Non-pigmented ciliary epithelial cell (primary cell): ENCODE measurements at places on chromosomes 11 and 22.

DNA sequence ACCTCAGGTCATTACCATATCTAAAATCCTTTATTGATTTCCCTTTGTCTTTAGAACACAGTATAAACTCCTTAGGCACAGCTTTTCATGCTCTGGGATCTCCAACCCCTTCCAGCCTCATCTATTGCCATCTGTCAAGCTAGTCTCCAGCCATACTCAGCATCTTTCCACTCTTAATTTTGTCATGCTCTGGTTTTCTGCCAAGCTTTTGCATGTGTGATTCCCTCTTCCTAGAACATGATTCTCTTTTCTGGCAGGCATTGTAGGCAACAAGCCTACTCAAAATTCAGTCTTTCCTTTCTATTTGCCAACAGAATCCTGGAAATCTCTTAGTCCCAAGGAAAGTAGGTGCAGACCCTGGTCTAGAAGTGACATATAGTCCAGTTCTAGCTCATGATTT is 35.5 kb upstream of the SLC6A5 start:
- DNase-seq: no peak

DNA sequence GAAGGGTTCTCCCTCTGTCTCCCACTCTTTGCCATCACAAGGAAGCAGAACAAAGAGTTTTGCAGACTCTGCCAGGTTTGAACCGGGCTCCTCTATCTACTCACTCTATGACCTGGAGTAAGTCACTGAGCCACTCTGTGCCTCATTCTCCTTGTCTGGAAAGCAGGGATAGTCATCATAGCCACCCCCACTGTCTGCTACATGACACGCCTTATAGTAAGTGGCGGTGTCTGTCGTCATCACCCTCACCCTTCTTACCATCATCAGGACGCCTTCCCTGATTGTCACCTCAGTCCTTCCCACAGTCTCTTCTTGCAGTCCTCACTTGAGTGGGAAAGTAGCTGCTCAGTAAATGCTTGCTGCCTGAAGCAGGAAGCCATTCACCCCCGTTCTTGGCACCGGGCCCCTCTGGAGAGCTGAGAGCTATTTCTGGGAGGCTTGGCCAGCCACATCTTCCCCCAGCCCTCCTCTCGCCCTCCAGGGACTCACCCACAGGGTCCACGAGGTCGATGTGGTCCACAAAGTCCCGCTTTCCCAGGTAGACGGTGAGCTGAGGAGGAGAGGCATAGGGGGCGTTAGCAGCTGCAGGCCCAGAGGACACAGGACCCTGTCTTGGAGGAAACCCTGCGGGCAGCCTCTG is 46.4 kb downstream of the TPBGL start:
- no peak for DNase-seq

DNA sequence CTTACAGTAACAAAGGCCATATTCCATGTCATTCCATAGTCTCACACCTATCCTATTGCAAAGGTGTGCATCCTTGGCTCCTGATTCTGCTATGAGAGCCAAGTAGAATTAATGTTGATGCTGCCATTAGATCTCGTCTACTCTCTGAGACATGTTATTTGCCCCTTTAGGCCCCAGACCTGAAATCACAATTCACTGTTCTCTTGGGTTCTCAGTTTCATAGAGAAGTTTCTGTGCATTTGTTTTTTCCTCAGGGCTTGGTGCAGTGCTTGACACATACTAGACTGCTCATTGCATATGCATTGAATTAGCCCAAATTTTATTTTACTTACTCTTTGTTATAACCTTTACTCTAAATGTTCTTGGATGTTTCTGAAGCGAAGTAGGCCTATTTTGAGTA is 265.7 kb downstream of the JRKL start:
- no peak for DNase-seq

DNA sequence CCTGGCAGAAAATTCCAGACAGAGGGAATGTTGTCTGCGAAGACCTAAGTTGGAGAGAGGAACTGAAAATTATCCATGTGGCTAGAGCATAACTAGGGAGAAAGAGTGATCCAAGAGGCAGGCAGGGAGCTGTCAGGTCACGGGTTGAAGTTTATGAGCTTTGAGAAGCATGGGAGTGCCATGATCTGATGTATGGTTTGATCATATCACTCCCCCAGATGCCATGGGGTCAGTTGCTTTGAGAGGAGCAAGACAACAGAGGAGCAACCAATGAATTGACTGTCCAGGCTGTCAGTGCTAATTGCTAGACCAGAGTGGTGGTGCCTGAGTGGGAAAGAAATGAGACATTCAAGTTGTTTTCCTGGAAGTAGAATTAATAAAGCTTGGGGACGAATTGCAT is 54.0 kb downstream of the CYB5R2 start:
- DNase-seq: no peak

- no peak for DNase-seq
Observed at GRCh38 chr11:118708296-118708695, 28.8 kb upstream of the TREH start.

DNA sequence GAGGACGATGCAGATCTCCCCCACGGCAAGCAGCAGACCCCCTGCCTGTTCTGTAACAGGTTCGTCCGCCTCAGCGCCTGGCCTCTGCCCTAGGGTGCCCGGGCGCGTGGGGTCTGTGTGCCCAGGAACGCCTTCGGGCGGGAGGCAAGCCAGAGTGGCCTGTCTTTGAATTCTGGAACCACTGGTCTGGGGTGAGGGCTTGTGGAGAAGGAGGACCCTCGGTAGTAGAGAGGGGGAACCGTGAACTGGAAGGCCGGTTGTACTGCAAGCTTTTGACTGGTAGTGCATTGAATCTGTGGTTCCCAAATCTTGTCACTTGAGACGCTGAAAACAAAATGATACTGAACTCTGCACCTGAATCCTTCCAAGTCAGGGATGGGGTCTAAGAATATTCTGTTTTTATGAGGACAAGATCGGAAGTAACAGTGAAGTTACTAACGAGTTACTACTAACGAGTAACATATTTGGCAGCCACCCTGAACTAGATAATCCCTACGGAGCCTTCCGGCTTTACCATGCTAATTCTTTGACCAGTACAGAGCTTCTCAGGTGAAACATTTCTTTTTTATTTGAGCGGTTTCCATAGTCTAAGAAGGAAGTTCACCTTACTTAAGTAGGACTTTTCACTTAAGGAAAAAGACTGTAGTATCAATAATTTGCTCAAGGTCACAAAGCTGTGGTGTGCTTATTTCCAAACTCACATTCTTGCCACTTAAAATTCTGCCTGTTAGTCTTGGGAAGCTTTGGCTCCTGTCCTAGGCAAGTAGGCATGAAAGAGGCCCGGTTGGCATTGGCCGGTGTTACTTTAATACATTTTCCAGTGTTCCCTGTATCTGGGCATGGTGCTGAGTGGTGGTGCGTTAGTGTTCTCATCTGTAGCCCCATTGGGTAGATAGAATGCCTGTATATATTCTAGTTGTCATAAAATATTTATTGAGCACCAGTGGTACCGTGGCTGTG is 860 bp downstream of the PRMT3 start:
- no peak for DNase-seq

- no peak for DNase-seq
Observed at GRCh38 chr11:13152264-13152663, 125.3 kb upstream of the BMAL1 start.

- DNase-seq: no peak
Observed at GRCh38 chr11:68610452-68611116, 73.8 kb upstream of the GAL start.

DNA sequence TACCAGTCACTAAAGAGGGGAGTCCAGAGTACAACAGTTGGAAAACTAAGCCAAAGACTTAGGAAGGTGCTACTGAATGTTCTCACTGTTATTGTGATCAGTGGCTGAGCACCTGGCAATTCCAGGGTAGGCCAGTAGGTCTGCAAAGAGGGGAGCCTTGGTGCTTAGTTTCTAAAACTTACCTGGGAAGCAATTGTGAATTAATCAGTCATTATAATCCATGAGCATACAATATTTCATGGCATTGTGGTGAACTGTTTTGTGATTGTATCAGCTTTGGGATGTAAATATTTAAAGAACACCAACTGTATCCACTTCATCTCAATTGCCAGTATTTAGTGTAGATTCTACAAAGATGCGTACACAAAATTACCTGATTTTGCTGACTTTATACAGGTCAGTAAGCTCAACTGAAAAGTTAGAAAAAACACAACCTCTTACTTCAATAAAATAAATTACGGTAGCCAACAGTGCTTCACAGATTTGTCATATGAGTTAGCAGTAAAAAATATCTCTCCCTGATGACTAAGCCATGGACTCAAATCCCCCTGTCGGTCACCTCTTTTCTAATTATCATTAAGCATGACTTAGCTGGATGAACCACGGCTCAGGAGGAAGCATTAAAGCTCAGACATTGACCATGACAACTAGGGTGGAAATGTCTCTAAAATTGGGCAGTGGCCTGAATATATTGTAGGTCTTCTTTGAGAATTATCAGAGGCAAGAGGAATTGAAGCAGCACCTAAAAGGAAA is 30.8 kb upstream of the SORL1 start:
- DNase-seq: no peak

- DNase-seq: no peak
Observed at GRCh38 chr22:30675436-30675835, 7.8 kb upstream of the DUSP18 start.

DNA sequence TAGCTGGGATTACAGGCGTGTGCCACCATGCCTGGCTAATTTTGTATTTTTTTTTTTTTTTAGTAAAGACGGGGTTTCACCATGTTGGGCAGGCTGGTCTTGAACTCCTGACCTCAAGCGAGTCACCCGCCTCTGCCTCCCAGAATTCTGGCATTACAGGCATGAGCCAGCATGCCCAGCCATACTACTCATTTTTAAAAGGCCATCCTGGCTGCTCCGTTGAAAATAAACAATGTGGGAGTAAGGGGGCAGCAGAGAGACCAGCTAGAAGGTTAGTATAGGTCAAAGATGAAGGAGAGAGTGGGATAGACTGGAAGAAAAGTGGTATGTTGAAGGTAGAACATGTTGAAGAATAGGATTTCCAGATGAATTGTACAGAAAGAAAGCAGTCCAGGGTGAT is 17.6 kb upstream of the LIN7C start:
- no peak for DNase-seq

GRCh38 chr11:92861634-92862033 is 107.8 kb upstream of the MTNR1B start:
- DNase-seq: no peak

DNA sequence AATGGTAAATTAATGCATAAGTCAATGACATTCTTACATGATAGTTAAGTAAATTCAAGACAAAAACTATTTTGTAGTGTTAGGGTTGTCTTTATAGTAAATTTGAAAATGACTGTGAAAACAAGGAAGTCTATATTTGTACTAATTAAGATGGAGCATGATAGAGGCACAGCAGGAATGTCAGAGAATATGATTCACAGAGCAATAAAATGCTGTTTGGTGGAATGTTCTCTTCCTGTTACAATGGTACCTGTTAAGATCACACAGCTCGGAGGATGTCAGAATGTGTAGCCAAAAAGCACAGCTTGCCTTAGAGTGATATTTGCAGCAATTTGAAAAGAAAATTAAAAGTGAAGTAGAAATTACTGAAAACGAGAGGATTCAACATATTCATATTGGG is 2339.7 kb upstream of the RAG2 start:
- DNase-seq: no peak
